ELR (cell line): ENCODE measurements at places on chromosomes 16 and 17.

GRCh38 chr17:21476867-21477266, 100.7 kb downstream of the KCNJ12 start:
- DNase-seq = no peak

DNA sequence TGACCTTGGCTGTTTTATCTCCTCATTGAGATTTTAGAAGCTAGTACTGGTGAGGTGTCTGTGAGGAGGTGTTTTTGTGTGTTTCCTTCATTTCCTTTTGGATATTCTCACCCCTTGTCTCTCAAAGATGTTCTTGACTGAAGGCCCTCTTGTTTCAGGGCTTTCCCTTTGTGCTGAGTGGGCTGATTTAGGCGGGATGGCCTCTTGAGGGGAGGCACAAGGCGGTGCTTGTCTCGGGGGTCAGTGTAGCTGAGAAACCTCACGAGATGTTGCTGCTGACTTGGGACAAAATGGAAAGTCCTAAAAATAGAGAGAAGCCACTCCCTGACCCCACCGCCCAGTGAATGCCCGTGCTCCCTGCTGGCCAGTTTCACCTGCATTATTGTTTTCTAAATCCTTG, 14.2 kb downstream of the CRAMP1 start:
- no peak for DNase-seq

GRCh38 chr17:16915752-16916556, 56.0 kb downstream of the TNFRSF13B start:
- peak; percentile 70 for DNase-seq

DNA sequence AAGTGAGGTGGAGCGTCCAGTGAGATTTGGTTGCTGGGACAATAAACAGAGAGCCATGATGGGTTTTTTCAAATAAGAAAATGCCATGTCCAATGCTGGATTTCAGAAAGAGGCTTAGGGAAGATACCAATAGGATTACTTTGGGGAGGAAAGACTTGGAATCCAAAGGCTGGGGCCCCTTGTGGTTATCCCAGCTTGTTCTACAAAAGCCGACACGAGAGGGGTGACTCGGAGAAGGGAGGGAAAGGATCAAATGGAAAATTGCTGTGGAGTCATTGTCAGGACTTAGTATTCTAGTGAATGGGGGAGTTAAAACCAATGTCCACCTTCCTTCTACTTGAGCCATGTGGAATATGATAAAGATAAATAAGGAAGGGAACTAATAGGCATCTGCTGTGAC, 305.5 kb downstream of the SOX9 start:
- DNase-seq = no peak

DNA sequence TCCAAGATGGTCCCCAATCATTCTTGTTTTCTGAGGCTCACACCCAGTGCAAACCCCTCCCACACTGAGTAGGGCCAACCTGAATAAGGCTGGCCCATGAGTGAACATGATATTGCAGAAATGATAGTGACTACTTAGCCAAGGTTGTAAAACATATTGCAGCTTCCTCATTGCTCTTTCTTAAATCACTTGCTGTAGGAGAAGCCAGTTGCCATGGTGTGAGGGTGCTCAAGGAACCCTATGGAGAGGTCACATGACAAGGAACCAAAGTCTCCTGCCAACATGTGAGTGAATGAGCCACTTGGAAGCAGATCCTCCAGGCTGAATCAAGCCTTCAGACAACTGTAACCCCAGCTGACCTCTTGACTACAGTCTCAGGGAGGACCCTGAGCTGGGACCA, 191.4 kb downstream of the RGS9 start:
- no peak for DNase-seq

DNA sequence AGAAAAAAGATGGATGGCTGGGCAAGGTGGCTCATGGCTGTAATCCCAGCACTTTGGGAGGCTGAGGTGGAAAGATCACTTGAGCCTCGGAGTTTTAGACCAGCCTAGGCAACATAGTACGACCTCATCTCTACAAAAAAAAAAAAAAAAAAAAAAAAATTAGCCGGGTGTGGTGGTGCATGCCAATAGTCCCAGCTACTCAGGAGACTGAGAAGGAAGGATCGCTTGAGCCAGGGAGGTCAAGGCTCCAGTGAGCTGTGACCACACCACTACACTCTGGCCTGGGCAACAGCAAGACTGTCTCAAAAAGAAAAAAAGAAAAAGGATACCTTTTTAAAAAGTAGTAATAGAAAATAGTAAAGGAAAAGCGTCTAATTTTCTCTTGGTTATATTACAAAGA, 20.7 kb downstream of the ZNF652 start:
- no peak for DNase-seq

- peak; percentile 99 for DNase-seq
These were observed 4.8 kb upstream of the ITGA3 start for GRCh38 chr17:50051082-50051576.

GRCh38 chr17:73017658-73018057, 74.8 kb downstream of the SLC39A11 start:
- peak; percentile 94 for DNase-seq

DNA sequence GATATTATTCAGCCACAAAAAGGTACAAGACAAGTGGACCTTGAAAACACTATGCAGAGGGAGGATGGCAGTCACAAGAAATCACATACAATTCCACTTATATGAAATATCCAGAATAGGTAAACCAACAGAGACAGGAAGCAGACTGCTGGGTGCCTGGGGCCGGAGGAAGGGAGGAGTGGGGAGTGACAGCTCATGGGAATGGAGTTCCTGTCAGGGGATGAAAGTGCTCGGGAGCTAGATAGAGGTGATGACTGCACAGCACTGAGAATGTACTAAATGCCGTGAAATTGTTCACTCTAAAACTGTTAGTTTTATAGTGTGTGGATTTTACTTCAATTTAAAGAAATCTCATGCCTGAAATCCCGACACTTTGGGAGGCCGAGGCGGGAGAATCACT, 74.2 kb upstream of the MED9 start:
- peak; percentile 75 for DNase-seq

GRCh38 chr17:45160447-45161287, 1.0 kb upstream of the HEXIM2 start:
- peak; percentile 77 for DNase-seq

DNA sequence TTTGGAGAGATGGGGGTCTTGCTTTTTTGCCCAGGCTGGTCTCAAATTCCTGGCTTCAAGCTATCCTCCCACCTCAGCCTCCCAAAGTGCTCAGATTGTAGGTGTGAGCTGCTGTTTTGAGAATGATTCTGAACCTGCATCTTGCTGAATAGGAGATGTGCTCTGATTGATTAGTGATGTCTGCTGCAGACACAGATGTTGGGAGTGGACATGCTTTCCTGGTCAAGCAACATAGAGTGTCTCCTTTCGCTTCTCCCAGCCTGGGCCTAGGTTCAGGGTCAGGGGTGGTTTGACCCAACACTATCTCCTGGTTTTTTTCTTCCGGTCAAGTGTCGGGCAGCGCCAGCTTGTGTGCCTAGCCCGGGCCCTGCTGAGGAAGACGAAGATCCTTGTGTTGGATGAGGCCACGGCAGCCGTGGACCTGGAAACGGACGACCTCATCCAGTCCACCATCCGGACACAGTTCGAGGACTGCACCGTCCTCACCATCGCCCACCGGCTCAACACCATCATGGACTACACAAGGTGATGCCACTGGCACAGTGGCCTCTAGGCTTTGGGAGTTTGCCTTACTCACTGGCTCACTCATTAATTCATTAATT, 85.2 kb downstream of the ABCC6 start:
- DNase-seq = no peak

DNA sequence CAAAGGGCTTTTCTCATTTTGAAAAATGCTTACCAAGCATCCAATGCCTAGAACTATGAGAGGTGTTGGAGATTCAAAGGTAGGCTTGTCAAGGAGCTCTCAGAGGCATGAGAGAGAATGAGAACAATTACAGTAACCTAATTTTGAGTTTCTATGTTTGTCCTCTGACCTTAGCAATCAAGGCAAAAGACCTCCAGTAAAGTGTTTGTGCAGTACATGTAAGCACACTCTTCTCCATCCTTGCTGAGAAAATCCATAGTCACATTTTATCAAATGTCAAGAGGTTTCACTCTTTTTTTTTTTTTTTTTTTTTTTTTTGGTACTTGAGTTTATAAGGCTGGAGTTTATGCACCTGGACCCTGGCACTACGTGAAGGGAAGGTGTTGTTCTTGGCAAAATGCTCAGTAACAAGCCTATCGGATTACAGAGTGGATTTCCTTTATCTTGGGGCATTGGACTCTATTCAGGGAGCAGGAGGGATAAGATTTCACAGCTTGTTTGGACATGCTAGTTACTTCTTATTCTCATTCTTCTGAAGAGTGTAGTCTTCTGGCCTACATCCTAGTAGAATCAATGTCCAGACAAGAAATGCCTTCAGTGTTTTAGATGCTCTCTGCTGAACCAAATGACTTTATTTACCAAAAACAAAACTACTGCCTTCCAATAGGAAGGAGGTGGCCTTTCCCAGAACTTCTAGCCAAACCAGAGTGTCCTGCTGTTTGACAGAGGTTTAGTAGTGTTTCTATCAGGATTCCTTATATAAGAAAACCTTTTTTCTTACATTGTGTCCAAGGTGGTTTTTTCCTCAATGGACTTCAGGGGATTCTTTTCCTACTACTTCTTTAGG, 21.9 kb downstream of the KCNJ2 start:
- DNase-seq = no peak

DNA sequence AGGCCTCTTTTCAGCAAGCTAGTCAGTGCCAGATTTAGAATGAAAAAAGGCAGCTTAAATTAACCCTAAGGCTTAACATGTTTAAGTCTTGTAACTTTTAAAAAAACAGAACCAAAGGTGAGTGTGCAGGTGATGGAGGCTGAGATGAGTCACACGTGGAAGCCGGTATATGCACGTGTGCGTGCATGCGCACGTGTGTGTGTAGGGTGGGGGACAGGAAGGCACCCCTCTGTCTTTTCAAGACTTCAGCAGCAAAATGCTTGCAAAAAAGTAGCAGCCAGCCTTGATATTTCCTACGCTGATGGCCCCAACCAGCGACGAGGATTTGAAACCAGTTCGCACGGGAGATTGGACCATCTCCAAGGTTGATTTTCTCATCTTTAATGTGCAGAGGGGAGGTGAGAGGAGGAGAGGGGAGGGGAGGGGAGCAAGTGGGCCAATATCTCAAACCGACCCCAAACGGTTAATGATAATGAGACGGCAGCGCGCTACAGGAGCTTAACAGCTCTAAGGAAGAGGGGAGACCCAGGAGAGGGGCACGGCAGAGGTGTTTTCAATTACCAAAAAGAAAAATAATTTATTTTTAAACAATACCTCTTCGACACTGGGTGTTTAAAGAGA, 154.7 kb downstream of the ZNF423 start:
- DNase-seq = no peak

DNA sequence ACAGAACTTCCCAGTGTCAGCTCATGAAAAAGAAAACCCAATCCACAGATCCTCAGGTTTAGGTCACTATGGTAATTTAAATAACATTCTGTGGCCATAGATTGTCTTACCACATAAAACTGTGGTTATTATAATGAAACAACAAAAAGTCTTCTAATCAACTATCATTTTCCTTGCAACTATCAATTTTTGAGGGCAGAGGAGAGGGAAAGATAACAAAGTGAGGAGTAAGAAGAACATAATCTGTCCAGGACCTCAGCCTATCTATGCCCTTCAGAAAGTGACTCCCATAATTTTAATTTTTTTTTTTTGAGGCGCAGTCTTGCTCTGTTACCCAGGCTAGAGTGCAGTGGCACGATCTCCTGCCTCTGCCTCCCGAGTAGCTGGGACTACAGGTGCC, 4.0 kb upstream of the GGNBP2 start:
- DNase-seq = no peak

DNA sequence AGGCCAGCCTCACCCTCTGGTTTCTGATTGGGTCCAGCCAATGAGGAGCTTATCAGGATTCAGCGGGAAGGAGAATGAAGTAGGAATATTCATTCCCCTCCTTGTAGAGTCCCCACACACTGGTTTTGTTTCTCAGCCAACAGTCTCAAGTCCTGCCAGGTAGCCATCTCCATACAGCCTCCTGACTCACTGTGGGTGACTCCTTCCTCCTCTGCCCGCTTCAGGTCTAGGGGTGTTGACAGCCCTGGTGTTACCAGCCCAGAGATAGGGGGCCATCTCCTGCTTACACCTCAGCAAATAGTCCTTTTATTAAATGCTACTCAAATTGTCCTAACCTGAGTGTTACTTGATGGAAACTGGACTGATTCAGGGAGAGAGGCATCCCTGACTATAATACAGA, 4.0 kb upstream of the MFAP4 start:
- DNase-seq = no peak

- peak; percentile 80 for DNase-seq
These were observed 39.2 kb downstream of the ZNF778 start for GRCh38 chr16:89256651-89257254.

- no peak for DNase-seq
These were observed 4.6 kb downstream of the RSAD1 start for GRCh38 chr17:50483266-50483665.

DNA sequence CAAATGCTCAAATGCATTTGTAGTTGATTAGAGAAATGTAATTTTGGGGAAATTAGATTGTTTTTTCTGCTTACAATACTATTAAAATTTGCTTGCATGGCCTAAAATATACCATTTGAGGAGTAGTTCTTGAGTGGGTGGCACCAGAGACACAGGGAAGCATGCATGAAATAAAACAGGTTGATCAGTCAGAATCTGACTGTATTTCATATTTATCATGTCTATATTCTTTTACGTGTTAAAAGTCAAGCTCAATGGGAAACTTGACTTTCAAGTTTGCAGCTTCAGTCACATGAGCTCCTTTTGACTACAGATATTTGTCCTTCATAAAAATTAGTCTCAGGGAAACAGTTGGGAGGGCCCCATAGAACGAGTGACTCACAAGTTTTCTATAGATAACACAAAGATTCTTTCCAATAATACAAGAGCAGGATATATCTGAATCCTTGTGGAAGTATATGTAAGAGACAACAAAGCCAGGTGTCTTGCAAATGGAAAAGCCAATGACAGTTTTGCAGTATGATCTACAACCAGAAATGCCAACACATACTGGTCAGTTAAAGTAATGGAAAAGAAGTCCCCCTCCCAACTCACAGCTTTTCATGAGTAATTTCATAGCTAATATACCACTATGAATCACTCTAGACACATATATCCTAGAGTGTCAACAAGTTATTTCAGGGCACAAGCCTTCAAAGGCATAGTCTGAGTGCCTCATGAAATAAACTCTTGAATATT, 42.2 kb upstream of the CORO6 start:
- DNase-seq = peak; percentile 89

GRCh38 chr17:72099919-72100318, 20.9 kb upstream of the SOX9 start:
- peak; percentile 84 for DNase-seq

DNA sequence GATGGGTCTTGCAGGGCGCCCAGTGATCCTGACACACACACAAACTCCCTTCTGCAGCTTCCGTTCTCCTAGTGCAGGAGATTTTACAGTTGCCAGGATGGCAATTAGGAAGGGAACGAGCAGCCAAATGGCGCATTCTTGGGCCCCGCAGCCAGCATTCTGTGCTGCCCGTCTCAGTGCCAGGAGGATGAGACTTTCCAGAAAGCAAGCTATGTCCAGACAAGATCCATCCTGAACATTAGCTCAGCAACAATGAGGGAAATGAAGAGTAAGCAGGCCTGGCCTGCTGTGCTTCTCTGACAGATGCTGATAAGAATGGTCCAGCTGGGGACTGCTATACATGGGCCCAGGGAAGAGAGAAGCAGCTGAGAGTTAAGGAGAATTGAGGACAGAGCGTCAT, 16.5 kb downstream of the SPPL2C start:
- no peak for DNase-seq
